ENCODE measurements at places on chromosomes 7 and 10.

- DNase-seq, result no peak
These were observed 45.5 kb downstream of the UBE2H start for GRCh38 chr7:129907122-129907736.

GRCh38 chr10:49091450-49092210 lies 23.7 kb downstream of the VSTM4 start:
- DNase-seq, result no peak

DNA sequence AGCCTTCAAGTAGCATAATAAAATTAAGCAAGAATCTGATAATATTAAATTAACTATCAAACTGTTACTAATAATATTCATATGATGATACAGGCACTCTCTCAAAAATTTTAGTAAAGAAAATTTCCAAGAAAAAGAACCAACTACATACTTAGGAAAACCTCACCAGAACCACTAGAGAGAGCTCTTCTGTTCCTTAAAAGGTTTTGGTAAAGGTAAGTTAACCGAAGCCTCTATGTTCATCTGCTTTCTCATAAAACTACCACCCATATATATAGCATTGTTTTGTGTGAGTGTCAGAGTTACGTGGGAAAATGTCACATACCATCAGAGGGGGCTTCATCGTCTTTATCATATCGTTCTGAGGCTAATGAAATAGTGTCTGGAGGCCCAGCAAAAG lies 20.7 kb downstream of the SKAP2 start:
- DNase-seq, result no peak

GRCh38 chr10:95867866-95868265 lies 39.9 kb upstream of the CC2D2B start:
- no peak for DNase-seq

DNA sequence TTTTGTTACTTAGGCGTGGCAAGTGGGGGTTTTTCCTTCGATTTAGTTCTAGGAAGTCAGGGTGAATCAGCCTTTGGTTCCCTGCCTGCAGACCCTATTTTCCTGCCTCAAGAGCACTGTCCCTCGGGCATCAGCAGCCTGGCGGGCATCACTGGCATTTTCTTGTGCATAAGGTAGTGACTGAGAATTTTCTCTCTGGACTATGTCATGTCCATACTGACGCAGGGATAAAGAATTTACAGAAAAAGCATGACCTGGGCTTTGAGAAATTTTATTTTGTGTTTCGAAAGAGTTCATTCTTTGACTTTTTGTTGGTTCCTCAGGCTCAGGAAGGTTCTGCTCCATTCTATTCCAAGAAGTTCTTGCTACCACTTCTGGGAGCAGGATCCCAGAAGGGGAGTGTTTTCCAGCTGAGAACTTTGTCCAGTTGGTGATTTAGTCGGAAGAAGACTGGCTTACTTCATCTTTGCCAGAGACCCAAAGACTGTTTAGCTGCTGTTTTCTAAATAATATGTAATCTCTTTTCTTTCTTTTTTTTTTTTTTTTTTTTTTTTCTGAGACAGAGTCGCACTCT lies 213.9 kb upstream of the SH2B2 start:
- no peak for DNase-seq

GRCh38 chr10:74282848-74283210 lies 131.8 kb downstream of the ADK start:
- no peak for DNase-seq

DNA sequence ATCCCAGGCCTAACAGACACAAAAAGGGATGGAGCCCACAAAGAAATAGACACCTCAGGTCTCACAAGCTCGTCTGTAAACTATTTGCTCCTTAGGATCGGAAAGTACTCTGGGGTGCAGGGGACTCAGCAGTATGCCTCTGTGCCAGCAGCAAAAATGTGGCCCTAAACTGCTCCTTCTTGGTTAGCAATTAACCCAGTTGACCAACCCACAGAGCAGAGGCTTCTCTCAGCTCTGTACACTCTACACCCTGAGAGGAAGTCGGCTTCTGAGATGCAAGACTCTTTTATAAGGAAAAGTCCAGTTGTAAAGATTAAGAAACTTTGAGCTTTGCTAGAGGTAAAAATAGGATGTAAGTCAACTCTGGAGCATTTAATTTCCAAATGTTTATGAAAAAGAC lies 156.3 kb upstream of the PRSS58 start:
- no peak for DNase-seq

GRCh38 chr7:156058248-156058647 lies 246.0 kb upstream of the SHH start:
- DNase-seq, result no peak

DNA sequence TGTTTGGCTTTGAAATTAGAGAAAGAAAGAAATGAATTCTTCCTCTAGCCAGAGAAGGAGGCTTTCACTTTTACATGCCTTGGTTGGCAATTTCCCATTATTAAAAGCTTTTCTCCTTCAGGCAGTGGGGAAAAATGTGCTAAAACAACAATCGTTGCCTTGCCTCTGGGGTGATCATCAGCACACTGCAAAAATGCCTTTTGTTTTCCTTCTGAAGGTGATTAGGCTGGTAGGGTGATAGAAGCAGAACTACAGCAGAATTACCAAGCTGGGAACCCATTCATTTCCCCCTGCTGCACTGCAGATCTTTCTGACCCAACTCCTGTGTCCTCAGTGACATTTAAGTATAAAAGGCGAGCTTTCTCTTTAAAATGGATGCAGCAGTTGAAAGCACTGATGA lies 22.2 kb downstream of the ANK3 start:
- no peak for DNase-seq

GRCh38 chr7:77247206-77247850 lies 47.7 kb upstream of the FGL2 start:
- peak; percentile 84 for DNase-seq

DNA sequence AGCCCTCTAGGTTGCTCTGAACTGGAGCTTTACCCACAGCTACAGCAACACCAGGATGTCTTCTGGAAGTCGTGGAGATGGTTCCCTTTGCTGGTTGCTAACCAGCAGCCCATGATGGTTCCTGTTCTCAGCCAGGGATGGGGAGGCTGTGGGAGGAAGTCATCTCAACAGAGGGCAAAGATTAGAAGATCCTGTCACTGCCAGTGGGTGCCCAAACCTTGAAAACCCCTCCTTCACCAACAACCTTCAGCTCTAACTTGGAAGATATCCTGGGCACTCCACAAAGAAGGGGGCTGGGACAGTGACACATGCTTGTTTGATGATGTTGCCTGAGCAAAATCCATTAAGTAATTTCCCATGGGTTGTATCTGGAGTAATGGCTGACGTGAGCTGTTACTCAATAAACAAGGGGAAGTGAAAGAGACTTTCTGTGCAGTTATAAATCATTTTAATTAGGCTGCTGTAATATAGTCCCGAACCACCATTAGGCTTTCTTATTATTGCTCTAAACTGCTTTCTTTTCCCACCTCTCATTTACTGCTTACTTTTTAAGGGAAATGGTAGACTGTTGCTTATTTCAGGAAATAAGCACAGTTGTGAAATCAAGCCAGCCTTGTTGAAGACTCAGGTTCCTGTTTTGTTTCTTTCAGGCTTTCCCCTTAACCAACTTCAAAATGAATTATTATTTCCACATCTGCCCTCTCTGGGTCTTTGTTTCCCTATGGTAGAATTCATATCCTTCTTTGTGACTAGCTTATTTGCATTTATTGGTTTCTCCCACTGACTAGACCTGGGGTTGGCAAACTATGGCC lies 124.8 kb downstream of the PPP1R17 start:
- peak; percentile 4 for DNase-seq

- peak; percentile 51 for DNase-seq
These were observed 45.1 kb downstream of the ST8SIA6 start for GRCh38 chr10:17409170-17409733.

- DNase-seq, result no peak
These were observed 111.5 kb downstream of the SH2D4B start for GRCh38 chr10:80649183-80649582.

DNA sequence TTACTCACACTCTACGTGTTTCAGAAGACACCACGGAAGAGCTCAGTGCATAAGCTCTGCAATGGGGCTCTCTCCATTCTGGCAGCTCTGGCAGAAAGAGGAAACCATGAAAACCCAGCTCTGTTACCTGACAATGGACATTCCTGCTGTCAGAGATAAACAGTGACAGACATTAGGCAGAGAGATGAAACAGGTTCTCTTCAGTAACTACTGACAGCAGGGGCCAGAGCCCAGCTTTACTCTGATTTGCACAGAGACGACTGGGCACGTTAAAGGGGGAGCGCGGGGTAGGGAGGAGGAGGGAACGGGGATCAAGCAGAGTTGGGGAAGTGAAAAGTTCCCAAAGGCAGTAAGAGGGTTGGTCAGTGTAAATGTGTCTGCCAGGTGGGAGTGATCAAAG lies 206.1 kb downstream of the RAMP3 start:
- no peak for DNase-seq

DNA sequence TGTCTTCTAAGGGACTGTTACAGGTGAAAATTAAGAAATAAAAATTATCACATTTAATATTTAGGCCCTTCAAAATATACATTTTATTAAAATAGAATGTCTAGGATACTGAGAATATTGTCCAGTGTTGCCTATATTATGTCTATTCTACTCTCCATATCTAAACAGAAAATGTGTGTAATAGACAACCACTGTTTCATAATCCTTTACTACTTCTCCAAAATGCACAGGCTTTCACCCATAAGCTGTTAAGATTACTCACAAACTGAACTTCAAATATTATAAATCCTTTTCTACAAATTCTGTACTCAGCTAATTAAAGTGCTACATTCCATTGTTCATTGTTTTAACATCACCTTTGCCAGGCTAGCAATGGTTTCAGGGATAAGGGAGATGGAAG lies 56.7 kb upstream of the TFEC start:
- no peak for DNase-seq

DNA sequence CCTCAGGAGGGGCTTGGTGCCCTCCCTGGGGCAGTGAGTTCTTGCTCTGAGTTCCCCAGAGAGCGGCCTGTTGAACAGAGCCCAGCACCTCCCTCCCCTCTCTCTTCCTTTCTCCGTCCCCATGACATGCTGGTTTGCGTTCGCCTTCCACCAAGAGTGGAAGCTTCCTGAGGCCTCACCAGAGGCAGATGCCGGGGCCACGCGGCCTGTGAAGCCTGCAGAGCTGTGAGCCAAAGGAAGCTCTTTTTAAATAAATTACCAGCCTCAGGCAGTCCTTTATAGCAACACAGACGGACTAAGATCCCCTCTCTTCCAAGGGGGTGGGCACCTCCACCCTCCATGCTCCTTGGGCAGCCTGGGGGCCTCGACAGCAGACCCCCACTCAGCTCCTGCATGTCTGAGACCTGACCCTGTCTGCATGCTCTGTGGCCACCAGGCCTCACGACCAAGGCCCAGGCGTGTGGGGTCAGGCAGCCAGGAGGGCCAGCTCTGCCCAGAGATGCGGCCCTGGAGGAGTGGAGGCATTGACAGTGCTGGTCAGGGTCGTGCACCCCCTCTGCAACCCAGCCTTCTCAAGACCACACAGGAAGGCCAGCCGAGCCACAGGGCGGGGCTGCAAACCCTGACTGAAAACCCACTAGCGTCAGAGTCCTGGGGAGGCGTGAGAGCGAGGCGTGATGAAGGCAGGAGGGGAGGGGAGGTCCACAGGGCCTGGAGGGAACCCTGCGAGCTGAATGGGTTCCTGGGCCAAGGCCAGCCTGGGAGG lies 54.6 kb upstream of the ADGRA1 start:
- DNase-seq, result no peak

DNA sequence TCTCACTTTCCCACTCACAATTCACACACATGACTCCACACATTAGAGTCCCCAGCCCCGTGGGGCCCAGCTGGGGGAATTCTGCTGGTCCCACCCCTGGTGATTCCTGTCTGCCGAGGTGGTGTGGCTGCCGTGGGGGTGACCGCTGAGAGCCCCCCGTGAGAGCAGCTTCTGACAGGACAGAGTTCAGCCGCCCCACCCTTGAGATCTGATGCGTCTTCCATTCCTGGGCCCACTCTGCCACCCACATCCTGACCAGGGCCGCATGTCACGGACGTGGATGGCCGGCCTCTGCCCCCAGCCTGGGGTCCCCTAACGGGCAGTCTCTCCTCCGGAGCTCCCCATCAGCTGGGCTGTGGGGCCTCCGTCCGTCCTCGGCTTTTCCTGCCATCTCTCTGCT lies 240.1 kb upstream of the PITRM1 start:
- no peak for DNase-seq

DNA sequence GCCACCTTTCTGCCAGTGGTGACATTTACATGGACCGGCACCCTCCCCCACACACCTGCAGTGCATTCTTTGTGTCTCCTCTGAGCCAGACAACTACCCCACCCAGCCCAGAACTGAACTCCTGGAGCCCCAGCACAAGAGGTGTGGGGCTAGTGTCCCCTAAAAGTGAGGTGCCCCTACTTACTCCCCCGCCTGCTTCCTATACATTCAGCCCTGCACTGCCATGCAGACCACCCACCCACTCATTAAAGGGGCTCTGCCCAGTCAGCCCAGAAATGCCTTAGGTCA lies 1.9 kb downstream of the SAP25 start:
- no peak for DNase-seq

DNA sequence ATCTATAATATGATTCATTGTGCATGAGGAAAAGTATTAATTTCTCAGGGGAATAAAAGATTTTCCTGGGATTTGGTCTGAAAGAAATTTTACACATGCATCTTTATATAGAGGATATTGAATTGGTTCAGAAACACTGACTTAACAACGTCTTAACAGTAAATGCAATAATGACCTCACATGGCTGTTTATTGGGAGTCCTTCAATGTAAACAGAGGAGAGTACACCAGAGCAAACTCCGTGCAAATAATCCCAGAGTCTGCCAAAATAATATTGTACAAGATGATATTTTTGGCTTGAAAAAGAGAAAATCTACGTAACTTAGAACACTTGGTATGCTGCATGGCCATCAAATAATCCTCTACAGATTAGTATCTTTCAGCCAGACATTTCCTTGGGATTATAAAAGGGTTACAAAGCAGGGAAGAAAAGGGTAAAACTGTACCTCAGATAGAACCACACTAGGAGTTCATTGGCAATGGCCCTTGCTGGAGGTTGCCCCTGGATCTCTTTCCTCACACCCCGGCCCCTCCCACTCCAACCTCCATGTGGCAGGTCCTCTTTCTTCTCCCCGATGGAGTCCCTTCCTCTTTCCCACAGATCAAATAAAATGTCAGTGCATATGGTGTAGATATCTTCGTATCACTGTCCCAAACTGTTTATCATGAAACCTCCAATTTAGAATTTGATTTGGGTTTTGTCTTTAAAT lies 196.4 kb downstream of the EVX1 start:
- no peak for DNase-seq

DNA sequence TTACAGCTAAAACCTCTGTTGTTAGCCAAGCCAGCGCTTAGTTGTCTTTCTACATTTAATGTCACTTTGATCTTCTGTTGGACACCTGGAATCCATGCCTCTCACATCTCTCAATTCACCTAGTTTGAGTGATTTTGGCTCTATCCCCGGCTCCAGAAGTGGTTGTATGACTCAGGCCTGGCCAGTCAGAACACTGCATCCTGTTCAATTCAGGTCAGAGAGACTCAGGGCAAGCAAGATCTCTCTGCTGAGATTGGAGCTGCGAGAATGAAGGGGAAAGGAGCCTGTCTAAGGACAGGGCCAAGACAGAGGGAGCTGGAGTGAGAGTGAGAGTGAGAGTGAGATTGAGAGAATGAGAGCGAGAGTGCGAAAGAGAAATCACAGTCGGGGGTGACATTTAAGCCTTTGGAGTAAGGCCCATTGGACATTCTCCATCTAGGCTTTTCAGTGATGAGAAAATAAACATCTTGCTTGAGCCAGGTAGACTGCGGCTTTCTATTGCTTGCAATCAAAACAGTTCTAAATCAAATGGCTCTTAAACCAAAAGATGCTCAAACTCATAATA lies 83.3 kb upstream of the DYNC1I1 start:
- no peak for DNase-seq
